ENCODE measurements at places on chromosomes 1 and 21.

DNA sequence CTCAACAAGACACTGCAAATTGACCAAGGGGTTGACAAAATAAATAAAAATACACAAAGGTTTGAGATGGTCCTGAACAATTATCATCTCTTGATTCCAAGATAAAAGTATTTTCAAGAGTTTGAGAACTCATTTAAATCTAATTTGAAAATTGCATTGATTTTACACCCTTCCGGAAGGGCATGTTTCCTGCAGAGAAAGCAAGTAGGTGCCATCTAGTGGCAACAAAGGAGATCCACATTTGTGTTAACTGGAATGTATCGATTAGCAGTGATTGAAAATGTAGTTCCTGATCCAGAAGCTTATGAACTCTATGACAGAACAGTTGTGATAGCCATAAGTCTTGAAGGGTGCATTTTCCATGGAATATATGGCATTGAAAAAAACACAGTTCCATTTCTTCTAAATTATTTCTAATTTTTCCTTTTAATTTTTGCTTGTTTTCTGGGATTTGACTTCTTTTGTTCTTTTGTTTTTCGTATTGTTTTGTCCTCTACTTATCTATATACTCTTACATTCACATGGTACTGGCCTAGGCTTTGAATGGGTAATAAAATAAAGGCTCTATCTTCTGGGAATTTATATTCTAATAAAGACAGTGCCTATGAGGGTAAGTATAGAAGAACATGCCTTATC lies 143.7 kb downstream of the DNM3 start:
- DNase-seq, result peak; percentile 57

GRCh38 chr1:197771386-197771785 lies 3.9 kb downstream of the DENND1B start:
- no peak for DNase-seq

- no peak for DNase-seq
Observed at GRCh38 chr1:6084781-6085495, 39.2 kb downstream of the KCNAB2 start.

- DNase-seq, result no peak
Observed at GRCh38 chr1:1955621-1956094, 36.6 kb upstream of the TMEM52 start.

GRCh38 chr1:200869753-200870391 lies 2.9 kb upstream of the GPR25 start:
- peak; percentile 92 for DNase-seq

- DNase-seq, result peak; percentile 21
Observed at GRCh38 chr21:38679534-38679933, 126.2 kb upstream of the ETS2 start.

DNA sequence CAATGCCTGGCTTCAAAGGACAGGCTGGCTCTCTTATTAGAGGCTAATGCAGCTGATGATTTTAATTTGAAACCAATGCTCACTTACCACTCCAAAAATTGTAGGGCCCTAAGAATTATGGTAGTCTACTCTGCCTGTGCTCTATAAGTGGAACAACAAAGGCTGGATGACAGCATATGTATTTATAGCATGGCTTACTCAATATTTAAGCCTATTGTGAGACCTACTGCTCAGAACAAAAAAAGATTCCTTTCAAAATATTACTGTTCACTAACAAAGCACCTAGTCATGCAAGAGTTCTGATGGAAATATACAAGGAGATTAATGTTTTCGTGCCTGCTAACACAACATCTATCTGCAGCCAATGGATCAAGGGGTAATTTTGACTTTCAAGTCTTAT lies 73.8 kb upstream of the DUSP10 start:
- DNase-seq, result no peak

GRCh38 chr1:94044290-94044790 lies 76.6 kb downstream of the ABCA4 start:
- no peak for DNase-seq

- DNase-seq, result no peak
Observed at GRCh38 chr21:37248298-37248697, 18.8 kb downstream of the VPS26C start.

DNA sequence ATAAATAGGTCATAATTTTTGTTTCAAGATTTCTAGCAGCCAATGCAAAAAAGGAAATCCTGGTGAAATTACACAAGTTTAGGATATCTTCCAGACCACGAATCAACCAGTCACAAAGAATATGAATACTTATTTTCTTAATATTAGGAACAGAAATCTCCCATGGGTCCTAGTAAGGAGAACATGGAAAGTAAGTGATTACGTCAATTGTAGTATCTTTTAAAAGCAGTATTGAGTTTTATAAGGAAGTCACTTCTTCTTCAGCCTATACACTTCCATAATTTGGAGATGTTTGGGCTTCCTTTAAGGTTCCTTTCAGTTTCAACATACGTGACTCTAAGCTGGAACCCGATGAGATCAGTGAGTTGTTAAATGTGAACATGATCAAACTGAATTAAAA lies 534.5 kb downstream of the USP25 start:
- DNase-seq, result no peak

- DNase-seq, result no peak
Observed at GRCh38 chr1:15056515-15057285, 96.8 kb upstream of the TMEM51 start.

GRCh38 chr1:60969971-60970509 lies 112.3 kb upstream of the NFIA start:
- no peak for DNase-seq

- DNase-seq, result no peak
Observed at GRCh38 chr1:158425027-158425426, 1.0 kb downstream of the OR10K2 start.

- no peak for DNase-seq
Observed at GRCh38 chr1:161805399-161806197, 39.5 kb downstream of the ATF6 start.

GRCh38 chr1:202623075-202623474 lies 87.2 kb downstream of the SYT2 start:
- DNase-seq, result no peak

GRCh38 chr1:3364983-3365382 lies 89.5 kb upstream of the ARHGEF16 start:
- DNase-seq, result no peak

GRCh38 chr1:99737016-99737415 lies 29.4 kb downstream of the FRRS1 start:
- peak; percentile 24 for DNase-seq

DNA sequence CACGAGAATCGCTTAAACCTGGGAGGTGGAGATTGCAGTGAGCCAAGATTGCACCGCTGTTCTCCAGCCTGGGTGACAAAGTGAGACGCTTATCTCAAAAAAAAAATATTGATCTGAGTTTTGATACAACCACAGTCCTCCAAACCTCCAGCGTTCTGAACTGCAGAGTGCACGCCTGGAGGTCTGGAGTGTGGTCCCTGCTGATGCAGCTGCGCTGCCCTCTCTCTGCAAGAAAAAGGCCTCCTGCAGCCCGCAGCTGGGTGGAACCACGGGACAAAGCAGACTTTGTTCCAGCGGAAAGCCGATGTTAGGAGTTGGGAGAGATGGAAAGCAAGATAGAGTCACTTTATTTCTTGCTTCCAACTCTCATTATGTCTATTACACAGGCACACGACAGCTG lies 144.9 kb upstream of the SOD1 start:
- DNase-seq, result no peak

- no peak for DNase-seq
Observed at GRCh38 chr1:16239972-16240491, 3.0 kb upstream of the CPLANE2 start.

DNA sequence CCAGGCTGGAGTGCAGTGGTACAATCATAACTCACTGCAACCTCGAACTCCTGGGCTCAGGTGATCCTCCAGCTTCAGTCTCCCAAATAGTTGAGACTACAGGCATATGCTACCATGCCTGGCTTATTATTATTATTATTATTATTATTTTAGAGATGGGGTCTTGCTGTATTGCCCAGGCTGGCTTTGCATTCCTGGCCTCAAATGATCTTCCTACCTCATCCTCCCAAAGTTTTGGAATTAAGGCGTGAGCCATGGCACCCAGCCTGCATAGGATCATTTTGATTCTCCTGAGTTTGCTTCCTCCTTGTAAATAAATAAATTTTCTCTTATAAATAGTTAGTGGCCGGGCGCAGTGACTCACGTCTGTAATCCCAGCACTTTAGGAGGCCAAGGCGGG lies 6.2 kb downstream of the DDI2 start:
- no peak for DNase-seq

- DNase-seq, result no peak
Observed at GRCh38 chr1:156080241-156080862, 1.9 kb downstream of the MEX3A start.

- peak; percentile 16 for DNase-seq
Observed at GRCh38 chr1:243413431-243414151, 157.8 kb downstream of the SDCCAG8 start.

- no peak for DNase-seq
Observed at GRCh38 chr1:225735252-225736149, 42.1 kb upstream of the SRP9 start.

GRCh38 chr1:192100686-192101468 lies 57.4 kb upstream of the RGS18 start:
- DNase-seq, result no peak

DNA sequence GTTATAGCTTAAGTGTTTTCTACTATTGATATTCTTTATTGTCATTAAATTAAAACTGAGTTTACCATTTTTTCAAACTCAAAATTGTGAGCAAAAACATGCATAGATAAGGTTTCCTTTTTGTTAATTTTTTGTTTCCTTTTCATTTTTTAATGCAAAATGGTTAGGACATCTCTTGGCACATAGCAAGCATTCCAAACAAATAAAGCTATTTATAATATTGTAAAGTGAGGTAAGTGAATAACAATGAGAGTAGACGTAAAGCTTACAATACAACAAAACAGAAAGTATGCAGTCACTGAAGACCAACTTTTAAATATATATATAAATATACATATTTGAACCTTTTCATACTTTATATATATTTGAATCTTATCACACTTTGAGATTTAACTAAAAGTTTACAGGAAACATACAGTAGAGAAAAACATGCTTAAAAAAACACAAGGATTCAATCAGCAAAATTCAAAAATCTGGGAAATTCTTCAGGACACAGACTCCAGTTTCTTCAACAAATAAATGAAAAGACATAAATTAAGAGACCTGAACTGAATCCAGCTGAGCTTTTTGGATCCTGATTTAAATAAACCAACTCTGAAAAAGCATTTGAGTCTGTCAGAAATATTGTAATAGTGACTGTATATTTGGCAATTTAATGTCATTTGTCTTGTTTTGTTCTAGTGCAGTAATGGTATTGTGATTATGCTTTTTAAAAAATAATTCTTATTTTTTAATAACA lies 67.5 kb upstream of the SAMSN1 start:
- no peak for DNase-seq

GRCh38 chr1:81848880-81849682 lies 48.3 kb downstream of the ADGRL2 start:
- no peak for DNase-seq

DNA sequence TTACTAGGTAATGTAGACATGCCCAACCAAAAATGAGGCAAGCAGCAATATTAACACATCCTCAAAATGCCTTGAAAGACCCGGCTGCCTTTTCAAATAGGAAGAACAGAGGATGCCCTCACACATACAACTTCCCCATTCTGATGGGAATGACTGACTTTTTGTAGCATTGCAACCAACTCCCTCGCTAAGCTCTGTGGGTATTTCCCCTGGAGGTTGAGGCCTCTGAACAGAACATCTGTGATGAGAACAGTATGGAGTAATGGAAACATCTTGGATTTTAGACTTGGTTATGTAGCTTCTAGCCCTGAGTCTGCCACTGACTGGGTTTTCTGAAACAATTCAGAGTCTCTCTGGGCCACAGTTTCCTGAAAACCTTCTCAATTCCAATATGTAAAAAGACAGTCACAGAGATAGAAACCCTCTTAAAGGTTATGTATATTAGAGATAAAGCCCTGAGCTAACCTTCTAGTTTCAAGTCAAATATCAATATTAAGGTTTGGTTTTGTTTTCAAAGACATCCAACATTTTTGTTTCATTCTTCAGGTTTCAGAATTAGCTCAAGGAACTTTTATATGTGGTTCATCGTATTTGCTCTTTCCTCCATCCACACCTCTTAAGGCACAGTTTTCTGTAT lies 311.5 kb downstream of the SETD4 start:
- DNase-seq, result peak; percentile 10

DNA sequence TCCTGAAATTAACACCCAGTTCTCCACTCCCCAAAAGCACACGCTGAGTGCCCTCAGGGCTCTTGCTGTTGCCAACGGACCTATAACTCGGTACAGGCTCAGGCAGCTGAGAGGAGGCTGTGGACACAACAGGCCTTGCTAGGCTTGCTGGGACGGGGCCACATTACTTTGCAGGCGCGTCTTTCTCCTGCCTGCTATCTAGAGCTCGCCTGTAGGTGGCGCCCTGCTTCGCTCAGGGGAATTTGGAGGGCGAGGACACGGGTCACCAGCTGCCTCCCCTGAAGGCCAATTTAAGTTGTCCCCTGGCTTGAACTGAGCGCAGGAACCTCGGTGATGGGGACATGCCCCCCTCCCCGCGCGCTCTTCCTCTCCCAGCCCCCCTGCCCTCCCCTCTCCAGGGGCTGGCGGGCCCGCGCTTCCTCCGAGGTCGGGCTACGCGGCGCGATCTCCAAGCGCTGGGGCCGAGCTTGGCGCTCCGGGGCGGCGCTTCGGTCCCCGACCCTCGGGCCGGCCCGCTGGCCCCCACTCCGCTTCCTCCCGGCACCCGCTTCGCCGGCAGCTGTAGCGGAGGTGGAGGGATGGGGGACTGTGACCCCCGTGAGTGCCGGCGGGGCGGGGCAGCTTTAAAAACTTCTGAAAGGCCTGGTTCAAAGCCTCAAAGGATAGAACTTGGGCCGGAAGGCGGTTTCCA lies 32.4 kb upstream of the NFIA start:
- DNase-seq, result peak; percentile 76

- no peak for DNase-seq
Observed at GRCh38 chr1:213973129-213973528, 14.6 kb upstream of the PROX1 start.

DNA sequence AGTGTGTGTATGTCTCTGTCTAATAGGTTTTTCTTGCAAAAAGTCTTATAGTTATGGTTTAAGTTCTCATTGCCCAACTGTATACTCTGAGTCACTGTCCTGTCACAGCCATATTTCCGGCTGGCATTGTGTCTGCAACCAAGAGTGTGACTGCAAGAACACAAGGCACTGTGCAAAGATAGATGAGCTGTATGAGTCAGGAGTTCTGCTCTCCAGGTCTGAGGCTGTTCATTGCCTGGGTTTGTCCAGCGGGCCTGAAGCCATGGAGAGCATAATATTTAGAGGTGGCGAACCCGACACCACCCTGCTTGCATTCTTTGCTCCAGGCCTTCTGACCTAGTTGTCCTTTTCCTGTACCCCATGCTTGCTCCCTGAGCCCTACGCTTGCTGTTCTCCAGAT lies 50.9 kb upstream of the CNIH3 start:
- no peak for DNase-seq

- DNase-seq, result no peak
Observed at GRCh38 chr1:192632188-192632587, 3.8 kb upstream of the RGS13 start.

GRCh38 chr1:68269637-68270430 lies 37.5 kb upstream of the WLS start:
- no peak for DNase-seq

- DNase-seq, result peak; percentile 82
Observed at GRCh38 chr1:39973503-39974135, 18.7 kb downstream of the MFSD2A start.

GRCh38 chr1:226535666-226536065 lies 12.9 kb upstream of the STUM start:
- DNase-seq, result no peak
